ENCODE measurements at places on chromosomes 7 and 10.
A peak's percentile ranks its signal among the peaks of the same experiment; 100 is the strongest.

- no peak for DNase-seq
Measured at GRCh38 chr10:73113551-73113950, 3.3 kb downstream of the NUDT13 start.

GRCh38 chr7:105097619-105098018, 83.6 kb downstream of the KMT2E start:
- peak; percentile 88 for DNase-seq

DNA sequence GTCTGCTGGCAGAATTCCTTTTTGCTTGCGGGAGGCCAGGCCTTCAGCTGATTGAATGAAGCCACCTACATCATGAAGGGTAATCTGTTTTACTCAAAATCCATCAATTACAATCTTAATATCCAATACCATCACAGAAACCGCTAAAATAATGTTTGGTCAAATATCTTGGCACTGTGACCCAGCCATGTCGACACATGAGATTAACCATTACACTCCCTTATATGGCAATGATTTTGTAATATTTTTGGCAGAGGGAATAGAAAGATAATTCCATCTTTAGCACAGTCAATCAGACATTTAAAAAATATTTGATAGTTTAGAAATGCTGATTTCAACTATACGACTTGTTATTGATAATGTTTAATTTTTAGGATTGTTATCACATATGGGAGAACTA, 36.5 kb upstream of the SLC39A12 start:
- no peak for DNase-seq

- no peak for DNase-seq
Measured at GRCh38 chr10:3781468-3782145, 3.4 kb downstream of the KLF6 start.

GRCh38 chr7:44182827-44183226, 6.4 kb downstream of the GCK start:
- DNase-seq, result no peak

DNA sequence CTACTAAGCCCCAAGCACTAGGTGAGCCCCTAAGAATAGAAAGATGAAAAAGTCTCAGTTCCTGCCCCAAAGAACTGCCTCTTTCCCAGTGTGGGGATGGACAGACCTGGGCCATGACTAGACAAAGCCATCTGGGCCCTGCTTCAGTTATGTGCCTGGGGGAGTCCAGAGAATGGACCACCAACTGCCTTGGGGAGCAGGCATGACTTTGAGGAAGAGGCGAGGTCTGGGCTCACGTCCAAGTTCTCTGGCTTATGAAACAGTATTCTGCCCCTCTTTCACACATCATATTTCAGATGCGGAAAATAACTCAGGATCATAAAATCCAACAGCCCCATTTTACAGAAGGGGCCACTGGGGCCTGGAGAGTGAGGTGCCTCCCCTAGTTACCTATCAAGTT, 80.3 kb downstream of the PLXNA4 start:
- DNase-seq, result no peak

GRCh38 chr10:5545778-5546710, 21.3 kb downstream of the CALML3 start:
- no peak for DNase-seq

DNA sequence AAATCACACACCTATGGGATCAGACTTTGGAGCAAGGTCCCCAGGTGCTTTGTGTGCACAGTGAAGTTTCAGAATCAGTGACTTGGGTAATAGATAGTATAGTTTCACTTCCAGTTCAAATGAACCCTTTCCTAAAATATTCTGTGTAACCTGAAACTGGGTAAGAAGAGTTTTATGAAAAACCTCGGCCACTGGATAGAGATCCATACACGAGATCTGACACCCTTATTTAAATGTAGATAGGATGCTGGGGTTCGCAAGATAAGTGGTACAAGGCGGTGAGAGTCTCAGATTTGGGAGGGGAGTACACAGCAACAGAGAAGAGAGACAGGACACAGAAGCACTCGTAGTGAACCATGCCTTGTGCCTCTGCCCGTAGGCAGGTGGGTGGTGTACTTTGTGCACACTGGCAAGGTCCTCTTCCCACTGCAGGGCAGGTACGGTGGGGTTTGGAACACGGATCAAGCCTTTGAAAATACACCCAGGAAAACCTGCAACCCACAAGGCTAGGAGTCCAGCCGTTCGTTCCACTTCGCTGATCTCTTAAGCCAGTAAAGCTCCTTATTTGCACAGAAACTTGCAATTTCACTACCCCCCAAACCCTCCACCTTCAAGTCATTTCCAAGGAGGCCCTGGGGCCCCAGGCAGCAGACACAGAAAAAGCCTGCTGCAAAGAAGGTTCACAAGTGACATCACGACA, 162.8 kb downstream of the USP6NL start:
- DNase-seq, result no peak

DNA sequence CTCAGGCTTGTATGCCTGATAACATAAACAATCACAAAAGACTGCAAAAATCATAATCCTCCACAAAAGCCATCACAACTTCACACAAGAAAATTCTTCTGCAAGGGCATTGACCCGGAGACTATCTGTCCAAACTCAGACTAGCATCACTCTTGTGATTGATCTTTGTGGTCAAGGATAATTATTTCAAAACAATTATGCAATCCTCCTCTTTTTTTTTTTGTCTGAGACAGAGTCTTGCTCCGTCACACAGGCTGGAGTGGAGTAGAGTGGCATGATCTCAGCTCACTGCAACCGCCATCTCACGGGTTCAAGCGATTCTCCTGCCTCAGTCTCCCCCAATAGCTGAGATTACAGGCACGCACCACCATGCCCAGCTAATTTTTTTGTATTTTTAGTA, 22.2 kb downstream of the CDNF start:
- no peak for DNase-seq

- no peak for DNase-seq
Measured at GRCh38 chr7:15143936-15144335, 241.4 kb upstream of the DGKB start.

GRCh38 chr10:132066186-132066585, 440 bp downstream of the JAKMIP3 start:
- DNase-seq, result no peak

GRCh38 chr10:117546020-117546580, 3.6 kb downstream of the EMX2 start:
- DNase-seq, result no peak

GRCh38 chr10:56623064-56623463, 262.0 kb upstream of the ZWINT start:
- DNase-seq, result no peak

DNA sequence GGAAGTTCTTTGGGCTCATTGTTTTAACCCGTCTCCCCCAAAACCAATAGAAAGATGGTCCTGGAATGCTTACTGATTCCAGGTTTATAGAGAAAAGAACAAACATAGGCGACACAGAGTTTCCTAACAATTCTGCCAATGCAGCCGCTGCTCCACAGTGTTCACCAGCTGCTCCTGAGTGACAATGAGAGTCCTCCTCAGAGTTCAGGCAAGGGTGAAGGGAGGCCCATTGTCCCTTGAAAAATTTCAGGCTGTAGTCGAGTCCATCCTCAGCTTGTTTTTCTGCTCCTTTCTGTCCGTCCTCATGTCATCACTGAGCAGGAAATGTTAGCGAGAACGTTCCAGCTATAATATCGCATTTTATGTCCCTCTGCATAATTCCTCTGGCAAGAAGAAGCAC, 537.6 kb downstream of the TCERG1L start:
- DNase-seq, result no peak

GRCh38 chr10:48924988-48925387, 14.7 kb downstream of the LRRC18 start:
- DNase-seq, result no peak

All from fibroblast of skin of left biceps (primary cell).